Brain (organoid and tissue), 16 donors: ENCODE measurements at places on chromosomes 3 and 15. TPM values are rescaled to one million over a fixed set of nuclear protein-coding genes. Genes with fewer than 3 reads are reported as not detected.

DNASE1L3 gene
- polyA plus RNA-seq, result 0.80 TPM

CKMT1B gene
- polyA plus RNA-seq, result 43.7 TPM

SLC28A1 gene
- polyA plus RNA-seq, result not detected

SLC25A36 gene
- polyA plus RNA-seq, result 18.2 TPM

ARHGAP11A gene
- polyA plus RNA-seq, result 9.3 TPM

TTLL13 gene
- polyA plus RNA-seq, result not detected

GTF2E1 gene
- 4.9 TPM for polyA plus RNA-seq

RBM5 gene
- 17.3 TPM for polyA plus RNA-seq

ECE2 gene
- 9.5 TPM for polyA plus RNA-seq

A4GNT gene
- not detected for polyA plus RNA-seq

PRRT3 gene
- 8.4 TPM for polyA plus RNA-seq

WDR72 gene
- not detected for polyA plus RNA-seq

AHSG gene
- not detected for polyA plus RNA-seq

GP5 gene
- polyA plus RNA-seq, result not detected

GPR160 gene
- 0.68 TPM for polyA plus RNA-seq

RAB43 gene
- 1.8 TPM for polyA plus RNA-seq

RARB gene
- 3.7 TPM for polyA plus RNA-seq

KLF15 gene
- 11.0 TPM for polyA plus RNA-seq

ADAMTS17 gene
- polyA plus RNA-seq, result 7.1 TPM

MYL3 gene
- polyA plus RNA-seq, result 4.8 TPM

TM4SF18 gene
- polyA plus RNA-seq, result 4.4 TPM

DISP2 gene
- polyA plus RNA-seq, result 16.3 TPM

MINDY2 gene
- polyA plus RNA-seq, result 2.3 TPM

SPRED1 gene
- 3.8 TPM for polyA plus RNA-seq

PARP3 gene
- 7.4 TPM for polyA plus RNA-seq

GHRL gene
- 1.9 TPM for polyA plus RNA-seq

NEO1 gene
- 64.2 TPM for polyA plus RNA-seq

TMEM207 gene
- polyA plus RNA-seq, result not detected

ADGRG7 gene
- not detected for polyA plus RNA-seq

LYSMD4 gene
- polyA plus RNA-seq, result 4.5 TPM

CLSTN2 gene
- polyA plus RNA-seq, result 34.1 TPM

TRH gene
- polyA plus RNA-seq, result 13.8 TPM

LEKR1 gene
- 0.48 TPM for polyA plus RNA-seq

CHCHD6 gene
- 42.1 TPM for polyA plus RNA-seq

TJP1 gene
- 27.9 TPM for polyA plus RNA-seq

RBP2 gene
- polyA plus RNA-seq, result not detected

ITIH4 gene
- 0.46 TPM for polyA plus RNA-seq

TPM1 gene
- polyA plus RNA-seq, result 89.6 TPM

FETUB gene
- not detected for polyA plus RNA-seq

HRG gene
- not detected for polyA plus RNA-seq

CGGBP1 gene
- 36.3 TPM for polyA plus RNA-seq

IL12A gene
- polyA plus RNA-seq, result 0.34 TPM

SLC2A2 gene
- polyA plus RNA-seq, result not detected

SPATA12 gene
- polyA plus RNA-seq, result not detected

TOPAZ1 gene
- not detected for polyA plus RNA-seq

BNC1 gene
- not detected for polyA plus RNA-seq

KLHL25 gene
- polyA plus RNA-seq, result 14.7 TPM

NPAP1 gene
- not detected for polyA plus RNA-seq

PAQR9 gene
- not detected for polyA plus RNA-seq

LSAMP gene
- 21.4 TPM for polyA plus RNA-seq

BLM gene
- 3.8 TPM for polyA plus RNA-seq

GOLGA6B gene
- polyA plus RNA-seq, result not detected

SPINK8 gene
- polyA plus RNA-seq, result 1.4 TPM

GADL1 gene
- 0.64 TPM for polyA plus RNA-seq

ZBTB47 gene
- 25.6 TPM for polyA plus RNA-seq

SNX22 gene
- polyA plus RNA-seq, result 13.4 TPM

GABRR3 gene
- not detected for polyA plus RNA-seq

EFCC1 gene
- 0.97 TPM for polyA plus RNA-seq

GNAT1 gene
- 0.59 TPM for polyA plus RNA-seq

ISLR gene
- polyA plus RNA-seq, result 13.7 TPM
